Inflammatory macrophage treated with lipopolysaccharide for 1 hour (primary cell): ENCODE measurements at places on chromosomes 6 and 20.
A peak's percentile ranks its signal among the peaks of the same experiment; 100 is the strongest.

DNA sequence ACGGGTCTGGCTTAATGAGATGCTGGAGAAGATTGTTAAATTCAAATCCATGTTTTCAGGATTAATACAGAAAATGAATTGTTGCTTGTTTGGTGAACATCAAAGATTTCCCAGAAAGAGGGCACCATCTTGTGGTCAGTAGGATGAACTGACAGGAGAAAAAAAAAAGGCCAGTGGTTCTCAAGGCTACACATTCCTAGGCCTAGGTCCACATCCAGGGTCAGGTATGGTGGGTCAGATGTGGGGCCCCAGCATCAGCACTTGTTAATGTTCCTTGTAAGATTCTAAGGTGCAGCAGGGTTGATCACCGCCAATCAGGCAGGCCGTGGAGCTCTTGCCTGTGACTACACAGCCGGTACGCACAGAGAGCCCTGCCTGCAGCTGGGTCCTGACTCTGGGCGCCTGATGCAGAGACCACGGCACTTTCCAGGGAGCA, 34.0 kb upstream of the FOXO3 start:
- no peak for DNase-seq

GRCh38 chr6:44086931-44087574, 40.2 kb downstream of the MRPL14 start:
- DNase-seq = no peak

- DNase-seq = no peak
Observed at GRCh38 chr6:149212206-149212605, 105.3 kb upstream of the TAB2 start.

GRCh38 chr6:168848797-168849196, 404.8 kb downstream of the THBS2 start:
- no peak for DNase-seq

GRCh38 chr6:163668061-163668426, 253.5 kb downstream of the QKI start:
- no peak for DNase-seq

DNA sequence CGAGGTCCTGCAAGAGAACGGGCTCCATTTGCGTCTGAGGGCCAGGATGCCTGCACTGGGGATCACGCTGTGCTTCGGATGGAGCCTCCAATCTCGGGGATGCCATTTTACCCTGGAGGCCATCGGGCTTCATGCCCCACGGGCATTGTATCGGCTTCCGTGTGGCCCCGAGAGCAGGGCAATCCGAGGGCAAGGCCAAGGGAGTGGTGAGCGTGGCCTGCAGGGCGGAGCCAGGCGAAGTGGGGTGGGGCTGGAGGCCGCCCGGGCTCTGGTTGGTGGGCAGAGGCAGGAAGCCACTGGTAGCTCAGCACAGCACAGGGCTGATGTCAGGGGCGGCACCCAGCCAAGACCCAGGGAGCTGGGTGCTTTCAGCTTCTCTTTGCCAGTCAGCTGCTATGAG, 57.5 kb upstream of the BHLHE23 start:
- DNase-seq = no peak

DNA sequence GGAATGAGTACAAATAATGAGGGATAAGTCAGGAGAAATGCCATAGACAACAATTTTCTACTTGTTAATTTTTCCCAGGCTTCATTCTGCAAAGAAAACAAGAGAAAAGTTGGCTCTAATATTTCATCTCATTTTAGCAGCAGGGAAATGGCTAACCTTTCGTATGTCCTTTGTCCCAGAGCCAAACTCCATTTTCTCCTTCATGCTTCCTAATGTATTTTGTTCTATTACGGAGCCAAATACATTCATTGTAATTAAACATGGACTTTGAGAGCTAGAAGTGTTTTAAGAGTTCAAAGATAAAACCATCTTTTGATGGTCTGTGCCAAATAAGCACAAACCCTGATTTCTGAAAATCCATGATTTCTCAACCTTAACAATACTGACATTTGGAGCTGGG, 136.9 kb downstream of the PTCHD4 start:
- DNase-seq = no peak

DNA sequence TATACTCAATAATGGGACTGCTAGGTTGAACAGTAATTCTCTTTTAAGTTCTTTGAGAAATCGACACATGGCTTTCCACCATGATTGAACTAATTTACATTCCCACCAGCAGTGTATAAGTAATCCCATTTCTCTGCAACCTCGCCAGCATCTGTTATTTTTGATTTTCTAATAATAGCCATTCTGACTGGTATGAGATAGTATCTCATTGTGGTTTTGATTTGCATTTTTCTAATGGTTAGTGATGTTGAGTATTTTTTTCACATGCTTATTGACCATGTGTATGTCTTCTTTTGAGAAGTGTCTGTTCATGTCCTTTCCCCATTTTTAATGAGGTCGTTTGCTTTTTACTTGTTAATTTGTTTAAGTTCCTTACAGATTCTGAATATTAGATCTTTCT, 66.5 kb downstream of the STK4 start:
- no peak for DNase-seq

DNA sequence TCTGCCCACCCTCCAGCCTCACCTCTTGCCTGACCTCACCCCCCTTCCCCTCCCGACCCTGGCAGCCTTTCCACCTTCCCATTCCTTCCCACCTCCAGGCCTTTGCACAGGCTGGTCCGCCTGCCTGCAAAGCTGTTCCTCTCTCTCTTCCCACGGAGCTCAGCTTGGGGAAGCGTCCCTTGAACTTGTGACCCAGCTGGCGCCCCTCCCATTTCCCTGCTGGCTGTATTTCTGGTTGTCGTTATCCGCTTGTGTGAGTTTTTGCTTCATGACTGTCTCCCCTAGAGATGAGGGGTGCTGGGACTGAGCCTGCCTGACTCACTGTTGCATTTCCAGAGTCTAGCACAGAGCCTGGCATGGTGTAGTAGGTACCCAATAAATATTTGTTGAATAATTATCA, 32.5 kb downstream of the VSTM2L start:
- peak; percentile 52 for DNase-seq

GRCh38 chr20:53935344-53936084, 134.9 kb downstream of the BCAS1 start:
- peak; percentile 42 for DNase-seq

- DNase-seq = peak; percentile 63
Observed at GRCh38 chr20:37927410-37928095, 24.6 kb downstream of the VSTM2L start.

DNA sequence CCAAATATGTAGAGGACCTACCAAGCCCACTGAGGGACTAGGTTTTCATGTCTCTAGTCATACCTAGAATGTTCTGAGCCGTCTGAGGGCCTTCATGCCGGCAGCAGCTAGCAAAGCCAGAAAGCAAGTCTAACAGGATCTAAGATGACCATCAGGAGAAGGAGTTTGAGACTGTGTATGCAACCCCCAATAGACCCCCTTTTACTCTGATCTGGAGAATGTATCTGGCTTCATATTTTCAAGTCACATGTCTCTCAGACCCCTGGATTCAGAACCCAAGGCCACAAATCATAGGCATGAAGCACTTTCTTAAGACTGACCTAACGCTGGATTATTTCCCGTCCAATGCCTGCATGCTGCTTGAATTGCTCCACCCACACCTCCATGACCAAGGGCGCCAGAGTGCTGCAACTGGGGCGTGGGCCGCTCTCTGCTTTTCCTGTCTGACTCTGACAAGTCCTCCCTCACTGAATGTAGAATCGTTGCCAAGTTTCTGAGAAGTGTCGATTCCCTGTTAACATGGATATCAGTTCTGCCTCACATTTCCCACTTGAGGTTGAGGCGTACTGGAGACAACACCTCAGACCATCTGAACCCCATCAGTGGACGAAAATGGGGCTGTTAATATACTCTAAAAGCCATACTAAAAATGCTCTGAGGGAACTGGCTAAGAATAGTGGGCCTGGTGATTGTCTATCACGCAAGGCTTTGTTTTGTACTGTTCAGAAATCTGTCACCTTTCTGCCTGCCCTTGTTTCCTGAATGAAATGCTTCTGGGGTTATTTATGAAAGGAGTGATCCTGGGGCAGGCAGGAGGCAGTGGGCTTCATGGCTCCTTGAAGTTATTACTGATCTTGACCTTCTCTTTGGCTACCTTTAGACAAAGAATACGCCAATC, 23.9 kb upstream of the ASXL1 start:
- DNase-seq = peak; percentile 94

- peak; percentile 55 for DNase-seq
Observed at GRCh38 chr6:89323511-89323971, 8.4 kb upstream of the GABRR2 start.

- DNase-seq = no peak
Observed at GRCh38 chr6:43972913-43973300, 154.3 kb downstream of the MRPL14 start.

- no peak for DNase-seq
Observed at GRCh38 chr6:14193524-14193923, 76.0 kb downstream of the CD83 start.

- no peak for DNase-seq
Observed at GRCh38 chr6:79993012-79993910, 11.2 kb upstream of the TTK start.

DNA sequence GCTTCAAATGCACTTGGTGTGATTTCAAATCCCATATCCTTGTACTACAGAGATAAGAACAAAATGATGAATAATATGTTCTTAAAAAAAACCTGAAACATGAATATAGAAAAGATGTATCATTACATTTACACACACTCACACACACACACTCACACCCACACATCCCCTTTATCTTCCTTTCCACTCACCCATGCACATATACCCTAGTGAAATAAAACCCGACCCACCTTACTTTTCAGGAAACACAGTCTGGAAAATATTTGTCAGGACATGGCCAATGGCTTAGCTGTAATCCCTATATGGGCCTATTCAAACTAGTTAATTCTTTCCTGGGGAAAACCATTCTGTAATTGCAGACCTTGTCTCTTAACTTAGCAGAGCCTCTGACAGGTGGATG, 60.8 kb upstream of the EDN1 start:
- no peak for DNase-seq

GRCh38 chr20:10540636-10541493, 105.8 kb downstream of the SLX4IP start:
- DNase-seq = peak; percentile 98

DNA sequence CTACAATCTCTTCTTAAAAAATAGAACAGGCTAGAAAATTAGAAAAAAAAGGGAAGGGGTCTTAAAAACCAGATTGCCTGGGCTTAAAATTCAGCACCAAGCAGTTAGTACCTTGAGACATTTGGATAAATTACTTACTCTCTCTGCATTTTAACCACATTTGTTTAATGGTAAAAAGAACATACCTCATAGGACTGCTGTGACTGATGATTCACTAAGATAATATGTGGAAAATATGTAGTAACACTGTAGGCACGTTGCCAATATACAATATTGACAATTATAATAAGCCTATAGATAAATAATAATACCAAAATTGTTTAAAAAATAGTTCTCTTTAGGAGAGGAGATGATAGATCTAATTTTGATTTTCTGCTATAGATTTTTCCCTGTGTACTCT, 750.4 kb downstream of the TENT5A start:
- DNase-seq = no peak

DNA sequence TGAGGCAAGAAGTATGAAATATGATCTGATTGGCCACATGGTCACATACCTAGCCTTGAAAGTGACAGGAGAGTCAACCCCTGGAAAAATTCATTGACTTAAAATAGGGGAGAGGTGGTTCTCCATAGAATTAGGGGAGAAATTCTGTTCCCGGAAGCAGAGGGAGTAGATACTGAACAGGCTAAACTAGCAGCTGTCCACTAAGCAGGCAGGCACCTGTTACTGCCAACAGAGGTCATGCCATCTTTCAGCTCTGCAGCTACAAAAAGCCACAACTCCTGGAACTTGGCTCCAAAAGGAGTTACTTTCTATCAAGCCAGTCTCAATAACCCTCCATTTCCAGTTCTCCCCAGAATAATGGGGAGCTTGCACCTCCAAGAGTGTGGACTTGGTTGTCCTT, 352.5 kb downstream of the MAFB start:
- no peak for DNase-seq

- no peak for DNase-seq
Observed at GRCh38 chr6:122077603-122078002, 321.8 kb upstream of the HSF2 start.

GRCh38 chr20:29497261-29497671, 1760.2 kb upstream of the DEFB115 start:
- DNase-seq = no peak

DNA sequence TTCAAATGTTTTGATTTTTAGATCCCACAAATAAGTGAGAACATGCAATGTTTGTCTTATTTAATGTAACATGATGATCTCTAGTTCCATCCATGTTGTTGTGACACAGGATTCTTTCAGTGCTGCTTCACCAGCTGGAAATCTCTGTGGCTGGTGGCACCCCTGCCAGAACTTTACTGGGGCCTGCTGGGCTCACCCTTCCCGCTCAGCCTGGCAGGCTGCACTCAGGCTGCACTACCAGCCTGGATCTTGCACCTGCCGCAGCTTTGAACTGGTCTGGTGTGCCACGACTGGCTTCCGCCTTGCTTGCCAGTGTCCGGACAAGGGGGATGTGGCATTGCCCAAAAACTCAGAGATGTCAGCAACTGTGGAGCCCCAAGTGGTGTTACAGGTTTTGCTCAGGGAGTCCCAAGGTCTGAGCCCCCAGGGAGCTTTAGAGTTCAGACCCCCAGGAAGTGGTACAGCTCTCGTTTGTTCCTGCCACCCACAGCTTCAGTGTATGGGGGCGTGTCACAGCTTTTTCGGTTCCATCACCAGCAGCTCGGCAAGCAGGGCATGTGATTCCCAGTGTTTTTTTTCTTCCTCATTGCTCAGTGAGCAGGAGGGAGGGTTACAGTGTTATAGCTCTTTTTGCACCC, 72.3 kb upstream of the SYNCRIP start:
- DNase-seq = no peak

DNA sequence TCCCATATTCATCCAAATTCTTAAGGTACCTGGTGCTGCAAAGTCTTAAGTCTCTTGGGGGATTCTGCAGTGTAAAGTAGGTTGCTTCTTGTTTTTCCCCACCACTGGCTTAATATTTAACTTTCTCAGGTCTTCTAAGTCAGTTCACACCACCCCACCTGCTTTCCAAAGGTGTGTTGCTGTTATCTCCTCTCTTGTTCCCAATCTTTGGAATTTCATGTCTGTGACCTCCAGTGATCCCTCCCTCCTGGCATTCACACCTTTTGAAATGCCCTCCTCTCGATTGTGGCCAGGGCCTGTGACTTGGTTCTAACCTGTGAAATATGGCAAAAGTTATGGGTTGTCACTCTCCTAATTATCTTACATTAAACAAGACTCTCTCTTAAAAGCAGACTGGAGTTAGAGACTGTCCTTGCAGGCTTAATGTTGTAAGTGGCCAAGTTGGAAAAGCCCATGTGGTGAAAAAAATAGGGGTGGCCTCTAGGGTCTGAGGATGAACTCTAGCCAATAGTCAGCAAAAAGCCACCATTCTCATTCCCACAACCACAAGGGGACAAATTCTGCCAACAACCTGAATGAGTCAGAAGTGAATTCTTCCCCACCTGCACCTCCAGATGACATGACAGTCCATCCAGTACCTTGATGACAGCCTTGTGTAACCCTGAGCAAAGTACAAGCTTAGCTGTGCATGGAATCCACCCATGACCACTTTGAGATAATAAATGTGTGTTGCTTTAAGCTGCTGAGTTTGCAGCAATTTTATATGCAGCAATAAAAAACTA, 45.1 kb downstream of the ADGRF1 start:
- no peak for DNase-seq

- no peak for DNase-seq
Observed at GRCh38 chr20:4155953-4156352, 140.6 kb upstream of the RNF24 start.

GRCh38 chr20:9458138-9458796, 56.1 kb upstream of the LAMP5 start:
- DNase-seq = peak; percentile 67
